HuH-7 (cell line): ENCODE measurements at places on chromosomes 2 and 18.

GRCh38 chr2:92073815-92074548 lies 2797.2 kb upstream of the TEKT4 start:
- no peak for DNase-seq

- DNase-seq = no peak
These were observed 261.0 kb upstream of the DDX18 start for GRCh38 chr2:117553448-117553847.

- DNase-seq = no peak
These were observed 738.3 kb upstream of the HS6ST1 start for GRCh38 chr2:129056959-129057317.

DNA sequence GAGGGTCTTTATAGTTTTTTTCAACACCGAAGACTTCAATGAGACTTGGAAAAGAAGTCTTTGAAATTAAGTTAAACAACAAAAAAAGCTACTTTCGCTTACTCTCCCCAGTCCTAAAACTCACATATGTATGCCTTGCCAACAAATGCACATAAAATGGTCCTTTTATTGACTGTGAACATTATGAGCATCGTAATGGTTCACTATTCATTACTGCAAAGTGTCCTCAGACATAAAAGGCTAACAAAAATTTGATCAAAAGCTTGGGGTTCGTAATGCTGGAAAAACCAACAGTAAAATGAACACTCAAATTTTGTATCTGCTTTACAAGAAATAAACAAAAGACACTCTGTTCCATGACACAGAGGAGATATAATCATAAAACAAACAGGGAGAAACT lies 285.3 kb upstream of the SLC8A1 start:
- no peak for DNase-seq

GRCh38 chr18:68288408-68288807 lies 426.5 kb downstream of the TMX3 start:
- no peak for DNase-seq
